ENCODE measurements at places on chromosomes 11 and 22. TPM values are rescaled to one million over a fixed set of nuclear protein-coding genes. Genes with fewer than 3 reads are reported as not detected.

Gene MS4A14
- total RNA-seq: not detected

Gene TBX10
- total RNA-seq: not detected

DNA sequence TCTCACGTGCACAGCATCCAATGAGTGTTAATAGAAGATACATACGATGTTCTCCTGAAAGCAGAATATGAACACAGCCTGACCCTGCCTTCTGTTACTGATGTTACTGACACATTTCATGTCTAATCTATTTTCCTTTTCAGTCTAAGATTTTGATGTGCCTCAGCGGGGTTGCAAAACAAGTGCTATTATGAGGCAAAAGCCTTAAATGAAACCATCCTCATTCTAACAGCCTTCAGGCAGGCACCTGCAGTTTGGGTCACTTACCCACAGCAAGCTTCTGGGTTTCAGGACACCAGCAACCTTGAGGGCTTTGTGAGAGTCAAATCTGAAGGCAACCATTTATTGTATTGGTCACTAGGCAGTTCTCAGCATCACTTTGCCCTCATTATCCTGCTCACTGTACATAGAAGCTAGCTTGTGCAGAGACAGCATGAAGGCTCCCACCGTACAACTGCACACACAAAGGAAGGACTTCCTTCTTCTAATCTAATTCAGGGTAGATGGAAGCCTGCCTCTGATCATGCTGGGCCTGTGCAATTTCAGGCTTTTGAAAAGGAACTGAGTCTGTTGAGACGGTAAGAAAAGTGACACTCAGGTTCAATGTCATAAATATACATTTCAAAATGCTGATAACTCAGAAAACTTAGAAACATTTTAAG is 183.2 kb upstream of the PITPNB start:
- no peak for DNase-seq

GRCh38 chr11:86672007-86672621 is at the start of gene ME3:
Gene ME3 (minus strand): TSS chr11:86672616.
- DNase-seq: no peak

- DNase-seq: no peak
These were observed 28.5 kb downstream of the BTBD10 start for GRCh38 chr11:13434247-13435205.

- DNase-seq: no peak
These were observed 42.3 kb downstream of the PLAAT5 start for GRCh38 chr11:63448646-63449045.

Measured in SJCRH30 (cell line).